ENCODE measurements at places on chromosomes 16 and 17.
A peak's percentile ranks its signal among the peaks of the same experiment; 100 is the strongest.

DNA sequence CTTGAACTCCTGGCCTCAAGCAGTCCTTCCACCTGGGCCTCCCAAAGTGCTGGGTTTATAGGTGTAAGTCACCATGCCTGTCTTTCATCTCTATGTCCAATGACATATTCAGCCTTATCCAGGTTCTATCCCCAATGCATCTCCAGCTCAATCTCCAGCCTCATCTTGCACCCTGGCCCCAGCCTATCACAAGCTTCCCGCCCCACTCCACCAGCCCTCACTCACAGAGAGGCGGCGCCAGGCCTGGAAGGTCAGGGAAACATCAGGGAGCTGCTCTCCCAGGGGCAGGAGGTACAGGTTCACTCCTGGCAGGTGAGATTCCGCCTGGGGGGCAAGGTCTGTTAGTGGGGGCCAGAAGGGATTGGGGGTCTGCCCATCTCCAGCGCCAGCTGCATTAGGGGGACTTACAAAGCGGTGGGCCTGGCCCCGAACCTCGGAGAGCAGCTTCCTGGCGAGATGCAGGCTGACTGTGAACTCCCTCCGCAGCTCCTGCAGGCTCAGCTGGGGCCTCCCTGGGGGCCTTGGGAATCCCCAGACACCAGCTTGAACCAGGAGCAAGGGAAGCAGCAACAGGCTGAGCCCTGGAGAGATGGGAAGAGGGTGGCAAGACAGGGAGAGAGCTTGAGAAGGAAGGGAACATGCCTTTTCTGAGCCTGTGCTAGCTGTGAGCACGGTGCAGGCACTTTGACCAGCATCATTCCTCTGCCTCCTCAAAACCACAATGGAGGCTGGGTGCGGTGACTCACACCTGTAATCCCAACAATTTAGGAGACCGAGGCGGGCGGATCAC, 3.0 kb downstream of the IL27 start:
- DNase-seq = no peak

GRCh38 chr16:69201787-69202186, 14.8 kb downstream of the SNTB2 start:
- DNase-seq = no peak

DNA sequence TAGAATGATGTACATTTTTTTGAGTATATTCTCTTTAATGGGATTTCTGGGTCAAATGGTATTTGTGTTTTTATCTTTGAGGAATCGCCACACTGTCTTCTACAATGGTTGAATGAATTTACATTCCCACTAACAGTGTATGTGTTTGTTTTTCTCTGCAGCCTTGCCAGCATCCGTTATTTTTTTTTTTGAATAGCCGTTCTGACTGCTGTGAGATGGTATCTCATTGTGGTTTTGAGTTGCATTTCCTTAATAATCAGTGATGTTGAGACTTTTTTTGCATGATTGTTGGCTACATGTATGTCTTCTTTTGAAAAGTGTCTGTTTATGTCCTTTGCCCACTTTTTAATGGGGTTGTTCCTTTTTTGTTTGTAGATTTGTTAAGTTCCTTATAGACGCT, 172.7 kb upstream of the CDH8 start:
- DNase-seq = no peak

DNA sequence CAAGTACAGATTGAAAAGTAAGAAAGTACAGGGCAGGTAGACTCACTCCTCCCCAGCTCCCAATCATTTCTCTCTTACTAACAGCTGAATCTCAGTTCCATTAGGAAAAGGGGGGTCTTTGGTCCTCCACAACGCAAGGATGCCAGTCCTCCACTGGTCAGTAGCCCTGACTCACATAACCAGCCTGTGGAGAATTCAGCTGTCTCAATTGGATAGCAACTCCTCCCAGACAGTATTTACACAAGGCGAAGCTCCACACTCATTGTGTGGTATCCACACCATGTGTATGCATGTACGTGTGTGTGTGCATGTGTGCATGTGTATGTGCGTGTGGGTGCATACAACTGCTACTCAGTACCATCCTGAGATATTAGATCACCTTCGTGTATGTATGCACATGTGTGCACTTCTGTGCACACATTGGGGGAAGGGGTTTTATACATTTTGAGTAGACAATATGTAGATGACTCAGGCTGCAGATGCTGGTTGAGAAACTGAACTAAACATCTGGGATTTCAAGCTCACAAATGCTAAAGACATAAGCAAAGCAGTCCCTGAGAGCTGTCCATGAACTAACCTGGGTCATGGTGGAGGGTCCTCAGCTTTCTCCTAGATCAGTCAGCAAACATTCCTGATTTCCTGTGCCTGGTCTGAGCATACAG, 240.1 kb downstream of the SLC39A11 start:
- DNase-seq = no peak

DNA sequence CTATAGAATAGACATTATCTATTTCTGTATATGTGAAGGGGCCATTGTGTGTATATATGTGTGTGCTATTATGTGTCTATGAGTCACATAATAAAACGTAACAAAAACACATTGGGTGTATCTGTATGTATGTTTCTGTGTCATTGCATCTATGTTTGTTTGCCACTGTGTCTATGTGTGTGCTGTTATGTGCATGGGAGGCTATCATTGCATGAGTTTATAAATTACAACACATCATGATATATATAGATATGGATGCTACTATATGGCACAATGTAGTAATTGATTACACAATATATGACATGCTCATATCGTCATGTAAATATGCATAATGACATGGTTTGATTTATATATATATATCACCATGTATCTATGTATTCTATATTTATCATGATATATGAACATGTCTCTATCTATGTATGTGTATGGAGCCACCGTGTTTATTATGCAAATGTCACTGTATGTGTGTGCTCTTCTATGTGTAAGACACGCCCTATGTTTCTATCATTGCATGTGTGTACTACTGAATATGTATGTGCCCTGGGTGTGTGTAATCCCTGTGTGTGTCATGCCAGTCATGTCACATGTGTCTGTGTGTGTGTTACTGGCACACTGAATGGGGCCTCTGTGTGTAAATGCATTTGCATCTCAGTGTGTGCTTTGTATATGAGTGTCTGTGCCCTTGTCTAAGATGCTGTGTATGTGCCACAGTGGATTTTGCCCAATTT, 1.4 kb upstream of the TSPOAP1 start:
- no peak for DNase-seq

DNA sequence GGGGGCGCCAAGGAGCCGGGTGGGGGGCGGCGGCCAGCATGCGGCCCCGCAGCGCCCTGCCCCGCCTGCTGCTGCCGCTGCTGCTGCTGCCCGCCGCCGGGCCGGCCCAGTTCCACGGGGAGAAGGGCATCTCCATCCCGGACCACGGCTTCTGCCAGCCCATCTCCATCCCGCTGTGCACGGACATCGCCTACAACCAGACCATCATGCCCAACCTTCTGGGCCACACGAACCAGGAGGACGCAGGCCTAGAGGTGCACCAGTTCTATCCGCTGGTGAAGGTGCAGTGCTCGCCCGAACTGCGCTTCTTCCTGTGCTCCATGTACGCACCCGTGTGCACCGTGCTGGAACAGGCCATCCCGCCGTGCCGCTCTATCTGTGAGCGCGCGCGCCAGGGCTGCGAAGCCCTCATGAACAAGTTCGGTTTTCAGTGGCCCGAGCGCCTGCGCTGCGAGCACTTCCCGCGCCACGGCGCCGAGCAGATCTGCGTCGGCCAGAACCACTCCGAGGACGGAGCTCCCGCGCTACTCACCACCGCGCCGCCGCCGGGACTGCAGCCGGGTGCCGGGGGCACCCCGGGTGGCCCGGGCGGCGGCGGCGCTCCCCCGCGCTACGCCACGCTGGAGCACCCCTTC, 484 bp downstream of the FZD2 start:
- DNase-seq = no peak

DNA sequence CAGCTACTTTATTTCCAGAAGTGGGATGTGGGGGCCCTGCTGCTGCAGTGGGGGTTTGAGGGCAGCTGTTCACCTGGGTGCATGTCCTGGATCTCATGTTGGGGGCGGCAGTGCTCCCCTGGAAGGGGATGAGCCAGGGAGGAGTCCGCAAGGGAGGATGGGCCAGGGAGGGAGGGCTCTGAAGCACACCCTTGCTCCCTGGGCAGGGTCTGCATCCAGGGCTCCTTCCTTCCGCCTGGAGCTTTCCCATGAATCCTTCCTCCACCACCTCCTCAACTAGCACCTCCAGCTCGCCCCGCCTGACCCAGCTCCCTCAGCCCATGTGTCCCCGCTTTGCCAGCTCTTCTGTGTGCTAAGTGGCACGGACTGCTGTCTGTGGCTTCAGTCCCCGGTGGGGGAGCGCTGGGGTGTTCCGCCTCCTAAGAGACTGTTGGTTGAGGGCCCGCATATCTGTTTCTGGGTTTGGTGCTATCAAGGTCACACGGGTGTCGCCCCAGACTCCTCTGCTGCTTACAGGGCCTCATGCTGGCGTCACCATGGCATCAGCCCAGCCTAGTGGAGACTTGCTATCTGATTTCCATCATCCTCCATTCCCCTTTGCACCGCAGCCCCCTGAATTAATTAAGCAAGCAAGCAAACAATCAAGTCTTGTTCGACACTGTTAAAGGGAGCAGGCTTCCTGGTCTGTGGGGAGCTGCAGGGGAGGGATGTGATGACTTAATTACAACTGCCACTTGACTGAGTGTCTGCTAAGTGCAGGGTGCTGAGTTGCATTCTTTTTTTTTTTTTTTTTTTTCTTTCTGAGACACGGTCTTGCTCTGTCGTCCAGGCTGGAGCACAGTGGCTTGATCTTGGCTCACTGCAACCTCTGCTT, 71.8 kb downstream of the PRKCA start:
- DNase-seq = no peak

DNA sequence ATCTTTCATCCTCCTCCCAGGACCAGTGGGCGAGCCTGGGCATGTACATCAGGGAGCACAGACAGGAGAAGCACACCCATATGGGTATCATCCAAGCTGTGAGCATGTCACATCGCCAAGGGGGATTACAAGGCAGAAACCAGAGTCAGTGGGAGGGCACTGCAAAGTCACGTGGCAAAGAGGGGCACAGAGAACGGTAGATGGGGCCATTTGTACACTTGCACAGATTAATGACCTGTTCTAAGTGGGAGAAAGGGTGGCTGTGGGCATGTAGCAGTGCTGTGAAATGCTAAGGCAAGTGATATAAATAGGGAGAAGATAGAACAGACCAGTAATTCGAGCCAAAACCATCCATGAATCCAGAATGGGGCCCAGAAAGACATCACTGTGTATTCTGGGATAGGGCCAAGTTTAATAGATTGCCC, 265.0 kb downstream of the CPPED1 start:
- no peak for DNase-seq

- DNase-seq = peak; percentile 90
Measured at GRCh38 chr17:62627219-62627903, at the start of gene MRC2. TSS of gene MRC2 (plus strand) at chr17:62627670. CDS start at chr17:62627803, 133 bp downstream.

- no peak for DNase-seq
Measured at GRCh38 chr17:38741461-38741860, 6.7 kb downstream of the PCGF2 start.

DNA sequence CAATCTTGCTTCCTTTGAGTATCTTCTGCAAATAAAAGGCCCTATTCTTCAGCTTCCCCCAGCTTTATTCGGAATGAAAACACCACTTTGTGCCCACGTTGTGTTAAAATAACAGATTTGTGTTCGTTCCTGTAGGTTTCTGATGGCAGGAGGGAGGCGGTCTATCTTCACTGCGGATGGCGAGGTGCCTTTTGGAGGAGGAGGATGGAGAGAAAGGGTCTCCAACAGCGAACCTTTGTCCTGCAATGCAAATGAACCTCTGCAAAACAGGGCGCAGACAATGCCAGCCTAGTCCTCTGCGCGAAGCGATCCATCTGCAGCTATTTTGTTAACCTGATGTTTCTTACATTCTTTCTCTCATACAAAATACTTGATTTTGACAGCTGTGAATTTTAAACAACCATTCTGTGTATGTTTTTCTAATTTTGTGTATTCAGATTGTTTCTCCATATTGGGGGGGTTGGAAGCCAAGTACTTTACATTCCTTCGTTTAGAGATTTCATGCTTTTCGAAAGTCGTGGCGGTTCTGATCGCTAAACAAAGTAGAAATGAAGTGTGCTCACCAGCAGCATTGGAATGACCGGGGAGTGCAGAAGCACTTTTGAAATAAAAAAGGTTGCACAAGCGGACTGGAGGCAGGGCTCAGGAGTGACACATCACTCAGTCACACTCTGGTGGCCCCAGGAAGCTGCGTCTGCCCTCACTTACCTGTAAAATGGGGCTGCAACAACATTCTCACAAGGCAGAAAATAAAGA, 279.0 kb upstream of the IRX5 start:
- no peak for DNase-seq

- no peak for DNase-seq
Measured at GRCh38 chr17:7224110-7224509, 4.4 kb downstream of the ACADVL start.

- no peak for DNase-seq
Measured at GRCh38 chr17:32794533-32795246, 82.2 kb downstream of the MYO1D start.

DNA sequence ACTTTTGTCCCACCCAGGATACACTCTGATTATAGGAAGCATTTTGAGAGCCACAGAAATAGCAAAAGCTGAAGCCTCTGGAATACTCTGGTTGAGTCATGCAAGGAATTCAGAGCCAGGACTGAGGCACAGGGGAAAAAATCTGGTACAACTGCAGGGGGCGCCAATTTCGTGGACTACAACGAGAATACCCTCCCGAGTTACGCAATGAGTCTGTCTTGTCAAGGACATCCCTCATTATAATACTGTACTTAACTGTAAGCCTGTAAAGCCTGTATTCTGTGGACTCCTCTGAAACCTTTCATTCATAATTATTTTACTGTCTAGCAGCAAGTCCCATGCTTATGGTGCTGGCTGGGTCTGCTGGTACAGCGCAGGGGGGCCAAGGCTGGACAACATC, 7.8 kb downstream of the HOXB1 start:
- no peak for DNase-seq

- no peak for DNase-seq
Measured at GRCh38 chr16:79898703-79899102, 298.2 kb upstream of the MAF start.

DNA sequence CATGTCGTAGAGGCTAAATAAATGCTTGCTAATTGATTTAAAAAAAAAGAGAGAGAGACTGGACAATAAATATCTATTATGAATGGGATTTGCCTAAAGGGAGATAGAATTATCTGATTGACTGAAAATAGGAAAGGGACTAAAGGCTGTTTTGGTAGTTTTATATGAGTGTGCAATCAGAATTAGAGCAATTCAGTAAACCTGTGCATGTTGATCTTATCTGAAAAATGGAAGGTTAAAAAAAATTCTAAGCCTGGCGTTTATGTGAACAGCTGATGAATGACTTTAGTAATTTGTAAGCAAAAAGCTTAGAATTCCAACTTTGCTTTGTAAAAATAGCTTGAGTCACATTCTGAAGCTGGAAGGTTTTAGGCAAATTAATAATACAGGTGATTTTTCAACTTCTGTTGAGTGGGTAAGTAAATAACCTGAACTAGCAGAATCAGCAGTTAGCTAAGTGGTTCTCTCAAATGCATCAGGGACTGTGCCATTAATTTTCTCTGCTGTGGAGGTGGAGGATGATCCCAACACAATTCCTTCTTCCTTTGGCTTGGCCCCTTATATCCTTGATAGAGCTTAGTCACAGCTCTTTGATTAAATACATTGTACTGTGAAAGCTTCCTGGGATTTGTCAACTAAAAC, 254.4 kb downstream of the PHKB start:
- DNase-seq = no peak

GRCh38 chr17:64968652-64969501, 49.6 kb upstream of the LRRC37A3 start:
- DNase-seq = no peak

All from right forelimb (tissue), 1 donor.